ENCODE measurements at places on chromosomes 3 and 15.
A peak's percentile ranks its signal among the peaks of the same experiment; 100 is the strongest.

DNA sequence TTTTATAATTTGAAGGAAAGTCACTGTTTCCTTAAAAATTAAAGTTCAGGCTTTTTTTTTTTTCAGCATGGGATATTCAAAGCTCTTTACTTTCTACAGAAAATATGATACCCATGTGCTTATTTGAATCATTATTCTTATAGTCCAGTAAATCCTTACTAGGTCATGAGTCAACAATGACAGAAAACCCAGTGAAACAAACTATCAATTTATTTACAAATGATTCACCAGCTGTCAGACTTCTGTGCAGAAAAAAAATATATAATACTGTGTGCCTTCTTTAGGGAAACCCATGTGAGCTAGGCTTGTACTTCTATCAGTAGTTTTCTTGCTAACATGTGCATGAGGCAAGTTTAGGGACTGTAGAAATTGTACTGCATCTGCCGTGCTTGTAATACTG is 1.2 kb downstream of the ACP3 start:
- no peak for DNase-seq

- DNase-seq = no peak
Measured at GRCh38 chr3:15500107-15500724, 21.3 kb downstream of the COLQ start.

DNA sequence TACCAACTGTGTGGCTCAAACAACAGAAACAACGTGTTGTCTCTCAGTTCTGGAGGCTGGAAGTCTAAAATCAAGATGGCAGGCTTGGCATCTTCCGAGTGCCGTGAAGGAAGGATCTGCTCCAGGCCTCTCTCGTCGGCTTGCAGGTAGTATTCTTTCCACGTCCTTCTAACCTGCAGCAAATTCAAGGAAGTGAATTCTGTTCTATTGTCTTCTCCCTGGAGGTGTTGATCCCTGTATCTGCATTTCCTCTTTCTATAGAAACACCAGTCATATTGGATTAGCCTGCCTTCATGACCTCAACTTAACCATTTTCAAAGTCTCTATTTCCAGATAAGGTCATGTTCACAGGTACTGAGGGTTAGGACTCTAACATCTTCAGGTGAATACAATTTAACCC is 512.1 kb downstream of the GABRG3 start:
- DNase-seq = no peak

DNA sequence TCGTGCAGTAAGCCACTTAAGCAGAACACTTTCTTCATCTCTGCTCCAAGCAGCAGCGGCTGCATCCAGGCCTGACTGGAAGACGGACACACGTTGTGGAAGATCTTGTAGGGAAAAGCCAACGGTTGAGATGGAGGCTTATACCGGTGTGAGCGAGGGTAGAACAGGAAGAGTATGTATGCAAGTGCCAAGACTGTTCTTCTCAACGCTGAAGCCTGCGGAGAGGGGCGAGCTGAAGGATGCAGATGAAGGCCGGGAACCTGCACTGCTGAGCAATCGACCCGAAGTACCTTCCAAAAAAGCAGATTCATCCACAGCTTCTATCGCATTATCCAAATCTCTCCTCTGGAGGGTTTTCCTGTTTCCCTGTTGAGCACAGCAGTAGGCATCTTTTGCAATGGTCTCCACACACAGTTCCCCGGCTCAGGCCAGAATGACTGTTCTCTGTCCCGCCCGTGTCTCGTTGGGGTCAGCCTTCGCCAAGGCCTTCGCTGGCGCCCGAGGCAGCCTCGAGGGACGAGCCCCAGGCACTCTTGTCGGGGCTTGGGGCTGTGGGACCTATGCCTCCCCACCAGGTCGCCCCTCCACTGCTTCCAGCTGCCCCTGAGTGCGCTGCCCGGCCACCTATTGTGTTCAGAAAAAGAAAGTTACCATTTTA is 22.2 kb upstream of the DYNC1LI1 start:
- DNase-seq = peak; percentile 38

DNA sequence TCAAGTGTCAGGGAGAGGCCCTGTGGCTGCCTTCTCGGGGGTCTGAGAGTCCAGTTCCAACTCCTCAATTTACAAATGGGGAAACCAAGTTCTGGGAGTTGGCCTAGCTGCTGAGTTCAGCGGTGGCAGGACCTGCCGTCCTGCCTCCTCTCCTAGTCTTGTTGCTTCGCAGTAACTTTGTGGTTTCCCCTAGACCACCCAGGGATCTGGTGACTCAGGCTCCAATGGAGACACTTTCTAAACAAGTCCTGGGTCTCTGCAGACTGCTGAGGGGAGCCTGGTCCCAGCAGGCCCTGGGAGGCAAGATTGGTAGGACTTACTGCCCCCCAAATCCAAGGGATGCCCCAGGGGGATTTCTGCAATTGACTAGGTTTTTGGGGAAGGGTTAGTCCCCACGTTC is 83.6 kb downstream of the SMAD6 start:
- no peak for DNase-seq

- no peak for DNase-seq
Measured at GRCh38 chr3:131299836-131300235, 81.7 kb upstream of the NUDT16 start.

- no peak for DNase-seq
Measured at GRCh38 chr15:57144448-57144847, 226.0 kb downstream of the TCF12 start.

GRCh38 chr3:143603774-143604173 is 244.5 kb downstream of the SLC9A9 start:
- DNase-seq = no peak

DNA sequence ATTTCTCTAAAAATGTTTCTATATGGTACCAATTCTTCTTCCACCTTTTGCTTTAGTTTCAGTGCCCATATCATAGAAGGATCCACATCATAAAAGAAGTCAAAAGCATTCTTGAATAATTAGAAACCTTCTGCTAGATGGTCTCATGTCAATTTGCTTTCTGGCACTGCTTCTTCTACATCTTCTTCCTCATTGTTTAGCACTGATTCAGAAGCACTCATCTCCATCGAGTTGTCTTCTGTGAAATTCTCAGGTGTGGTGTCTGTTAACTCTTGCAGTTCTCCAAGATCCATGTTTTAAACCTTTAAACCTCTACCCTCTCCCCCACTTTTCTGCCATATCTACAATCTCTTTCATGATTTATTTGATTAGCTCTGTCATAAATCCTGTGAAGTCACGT is 154.8 kb downstream of the WDR76 start:
- no peak for DNase-seq

DNA sequence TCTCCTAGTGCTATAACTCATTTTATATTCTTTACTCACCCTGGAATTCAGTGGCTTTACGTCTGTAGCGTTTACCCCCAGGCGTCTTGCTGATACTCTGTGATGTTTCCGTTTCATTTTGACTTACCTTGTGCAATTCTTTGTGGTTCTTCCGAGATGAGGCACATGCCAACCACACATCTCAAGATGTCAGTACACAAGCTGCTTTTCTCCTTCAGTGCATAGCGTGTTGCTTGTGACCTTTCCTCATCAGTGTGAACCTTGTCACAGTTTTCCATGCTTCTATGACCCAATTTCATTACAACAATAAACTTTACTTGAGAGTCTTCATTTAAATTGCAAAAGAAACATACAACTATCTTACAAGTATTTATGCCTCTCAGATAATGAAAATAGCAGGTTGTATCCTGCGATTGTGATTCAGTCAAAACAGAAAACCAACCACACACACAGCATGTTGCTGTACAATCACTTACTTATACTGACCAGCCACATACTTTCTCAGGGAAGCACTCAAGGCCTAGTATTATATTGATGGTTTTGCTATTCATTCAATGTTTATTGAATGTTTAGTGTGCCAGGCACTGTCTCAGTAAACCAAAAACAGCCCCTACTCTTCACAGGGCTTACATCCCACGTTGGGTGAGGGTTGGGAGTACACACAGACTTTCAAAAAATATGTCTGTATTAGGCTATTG is 4.6 kb upstream of the TBL1XR1 start:
- no peak for DNase-seq

DNA sequence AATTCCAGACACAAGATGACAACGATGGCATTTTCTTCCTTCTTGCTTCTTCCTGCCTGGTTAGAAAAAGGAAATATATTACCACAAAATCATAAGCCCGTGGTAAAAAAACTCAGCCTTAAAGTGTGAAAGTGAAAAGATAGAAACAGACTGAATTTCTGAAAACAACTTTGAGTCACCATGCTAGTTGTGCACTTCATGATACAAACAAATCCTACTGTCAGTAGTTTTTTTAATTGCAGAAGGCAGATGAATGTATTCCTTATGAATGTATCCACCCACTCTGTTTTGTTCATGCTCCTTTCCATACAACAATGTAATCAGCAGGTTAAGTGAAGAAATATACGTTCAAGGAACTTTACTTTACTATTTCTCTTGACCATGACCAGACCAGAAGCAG is 1144.7 kb downstream of the OTOL1 start:
- DNase-seq = no peak

Data from left cardiac atrium (tissue), 4 donors.